ENCODE measurements at places on chromosomes 5 and 9. TPM values are rescaled to one million over a fixed set of nuclear protein-coding genes. Genes with fewer than 3 reads are reported as not detected.

Gene KIAA0825
- total RNA-seq = 3.5 TPM

Gene MYOT
- 72.6 TPM for total RNA-seq

Gene SPINK1
- 32.4 TPM for total RNA-seq

Gene PAEP
- total RNA-seq = not detected

Gene FABP6
- total RNA-seq = 2.4 TPM

Gene RFX3
- 2.9 TPM for total RNA-seq

Gene MLANA
- total RNA-seq = not detected

Gene SEMA5A
- total RNA-seq = 33.8 TPM

Gene PCDHB13
- 4.8 TPM for total RNA-seq

Gene PCDHGA3
- 16.7 TPM for total RNA-seq

Gene PDZD2
- 97.4 TPM for total RNA-seq

Gene TUSC1
- 13.8 TPM for total RNA-seq

Gene PHYHD1
- total RNA-seq = 18.1 TPM

Gene CNTNAP3B
- total RNA-seq = 4.3 TPM

Gene TXNDC8
- total RNA-seq = not detected

Gene GFI1B
- not detected for total RNA-seq

Gene ACTBL2
- total RNA-seq = not detected

Gene PDLIM4
- total RNA-seq = 10.5 TPM

Gene FAM174A
- total RNA-seq = 17.1 TPM

Gene CD180
- 0.21 TPM for total RNA-seq

Measured in heart left ventricle (tissue), 16 donors.